Left renal pelvis (tissue), 4 donors: ENCODE measurements at places on chromosomes 13 and 19. TPM values are rescaled to one million over a fixed set of nuclear protein-coding genes. Genes with fewer than 3 reads are reported as not detected.

- no peak for DNase-seq
Measured at GRCh38 chr19:35898499-35898809, 1.9 kb downstream of the NFKBID start.

DNA sequence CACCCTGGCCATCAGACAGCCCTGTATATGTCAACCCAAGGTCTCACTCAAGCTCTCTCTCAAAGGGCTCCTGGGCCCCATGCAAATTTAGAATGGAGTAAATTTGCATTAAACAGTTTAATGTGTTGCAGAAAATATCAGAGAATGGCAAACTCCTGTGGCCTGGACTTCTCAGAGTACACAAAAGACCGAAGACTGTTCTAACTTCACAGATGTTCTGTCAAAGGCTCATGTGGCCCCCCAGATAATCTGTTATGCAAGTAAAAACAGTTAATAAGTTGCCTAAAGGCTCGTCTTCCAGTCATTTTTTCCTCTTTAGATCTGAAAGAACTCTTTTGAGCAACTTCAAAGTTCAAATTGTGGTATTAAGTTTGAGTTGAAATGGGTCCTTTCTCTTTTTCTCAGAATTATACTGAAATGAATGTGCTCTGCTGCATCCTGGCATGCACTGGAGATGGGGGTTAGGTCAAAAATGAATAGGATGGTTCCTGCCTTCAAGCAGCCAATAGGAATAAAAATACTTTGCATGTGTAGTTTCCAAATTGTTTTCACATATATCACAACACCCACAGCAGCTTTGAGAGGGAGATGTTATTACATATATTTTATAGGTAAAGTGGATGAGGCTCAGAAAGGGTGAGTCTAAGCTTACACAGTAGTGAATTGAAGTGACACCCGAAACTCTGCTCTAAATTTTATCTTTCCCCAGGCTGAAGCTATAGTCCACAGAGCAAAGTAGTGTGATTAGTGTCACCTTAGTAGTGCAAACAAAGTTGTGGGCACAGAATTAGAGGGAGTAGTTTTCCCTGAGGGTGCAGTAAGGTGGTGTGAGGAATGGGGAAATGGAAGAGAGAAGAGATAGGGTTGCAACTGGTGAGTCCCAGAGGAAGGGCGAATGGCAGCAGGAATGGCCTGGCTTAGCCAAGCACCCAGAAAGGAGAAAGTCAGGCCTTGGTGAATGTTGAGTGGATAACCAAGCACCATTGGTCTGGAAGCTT, 205.0 kb upstream of the RFC3 start:
- DNase-seq: no peak

Gene RGL3
- polyA plus RNA-seq: 54.2 TPM

Gene ZNF575
- polyA plus RNA-seq: 2.1 TPM

DNA sequence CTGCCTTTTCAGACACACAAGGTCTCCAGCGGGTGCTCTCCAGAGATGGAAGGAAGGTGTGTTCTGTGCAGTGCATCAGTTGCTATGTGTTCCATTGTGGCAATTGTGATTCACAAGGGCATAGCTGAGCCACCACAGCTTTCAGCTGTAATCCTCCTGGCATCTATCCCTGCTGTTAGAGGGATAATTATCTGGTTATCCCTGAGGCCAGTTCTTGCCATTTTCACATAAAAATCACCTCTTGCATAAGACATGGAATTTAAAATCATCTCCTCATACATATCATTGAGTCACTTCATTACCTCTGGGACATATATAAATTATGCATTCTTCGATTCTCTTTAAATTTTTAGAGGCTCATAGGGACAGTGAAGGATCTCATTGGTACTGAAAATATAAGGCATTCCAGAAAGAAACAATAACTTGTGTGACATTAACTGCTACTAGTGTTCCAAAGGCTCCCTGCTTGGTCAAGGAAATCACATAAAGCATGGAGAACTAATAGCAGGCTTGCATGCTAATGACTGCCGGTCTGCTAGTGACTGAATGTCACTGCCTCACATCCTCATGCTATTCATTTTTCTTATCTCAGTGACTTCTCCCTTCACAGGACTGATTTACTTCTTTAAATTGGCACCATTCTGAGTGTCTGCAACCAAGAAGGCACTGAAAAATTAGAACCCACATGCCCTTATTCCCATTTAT, 214.0 kb downstream of the ENOX1 start:
- no peak for DNase-seq

GRCh38 chr19:9597027-9597426, 12.7 kb upstream of the ZNF121 start:
- DNase-seq: no peak

GRCh38 chr13:102879793-102880499, 34.1 kb downstream of the ERCC5 start:
- no peak for DNase-seq

DNA sequence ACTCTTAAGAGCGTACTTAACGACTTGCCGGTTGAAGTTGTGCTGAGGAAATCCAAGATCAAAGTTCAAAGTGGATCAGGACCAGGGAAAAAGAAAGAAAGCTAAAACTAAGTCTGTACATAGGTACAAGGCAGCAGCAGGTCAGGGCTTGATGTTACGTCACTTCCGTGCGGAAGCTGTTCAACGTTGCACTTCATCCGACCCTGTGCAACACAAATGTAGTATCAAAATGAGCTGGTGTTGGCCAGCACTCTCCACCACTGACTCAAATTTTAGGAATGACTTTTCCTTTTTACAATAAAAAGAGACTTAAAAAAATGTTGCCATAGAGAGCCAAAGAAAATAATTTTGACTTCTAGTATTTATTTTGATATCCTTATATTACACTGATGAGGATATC, 1315.4 kb downstream of the EFNB2 start:
- no peak for DNase-seq

DNA sequence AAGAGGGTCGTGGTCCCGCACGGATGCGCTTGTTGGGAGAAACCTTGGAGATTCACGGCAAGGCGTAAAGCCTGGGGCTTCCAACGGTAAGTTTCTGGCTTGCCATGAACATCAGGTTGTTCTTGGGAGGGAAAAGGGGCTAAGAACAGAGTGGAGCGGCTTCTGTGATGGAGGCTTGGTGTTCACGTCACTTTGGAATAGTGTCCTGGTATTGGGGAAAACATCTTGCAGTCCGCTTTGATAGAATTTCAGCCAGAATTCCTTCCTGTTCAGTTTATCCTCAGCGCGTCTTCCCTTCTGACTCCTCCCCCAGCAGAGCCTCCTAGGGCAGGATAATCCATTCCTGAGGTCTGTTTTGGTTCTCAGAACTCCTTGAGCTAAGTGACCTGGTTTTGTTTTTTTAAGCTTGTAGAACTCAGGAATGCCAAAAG, 2.0 kb downstream of the KCTD15 start:
- no peak for DNase-seq

- no peak for DNase-seq
Measured at GRCh38 chr19:45526143-45526542, 18.9 kb downstream of the VASP start.

Gene IL11
- polyA plus RNA-seq: 0.79 TPM

GRCh38 chr13:59531571-59532091, 632.1 kb downstream of the DIAPH3 start:
- DNase-seq: peak; percentile 41

DNA sequence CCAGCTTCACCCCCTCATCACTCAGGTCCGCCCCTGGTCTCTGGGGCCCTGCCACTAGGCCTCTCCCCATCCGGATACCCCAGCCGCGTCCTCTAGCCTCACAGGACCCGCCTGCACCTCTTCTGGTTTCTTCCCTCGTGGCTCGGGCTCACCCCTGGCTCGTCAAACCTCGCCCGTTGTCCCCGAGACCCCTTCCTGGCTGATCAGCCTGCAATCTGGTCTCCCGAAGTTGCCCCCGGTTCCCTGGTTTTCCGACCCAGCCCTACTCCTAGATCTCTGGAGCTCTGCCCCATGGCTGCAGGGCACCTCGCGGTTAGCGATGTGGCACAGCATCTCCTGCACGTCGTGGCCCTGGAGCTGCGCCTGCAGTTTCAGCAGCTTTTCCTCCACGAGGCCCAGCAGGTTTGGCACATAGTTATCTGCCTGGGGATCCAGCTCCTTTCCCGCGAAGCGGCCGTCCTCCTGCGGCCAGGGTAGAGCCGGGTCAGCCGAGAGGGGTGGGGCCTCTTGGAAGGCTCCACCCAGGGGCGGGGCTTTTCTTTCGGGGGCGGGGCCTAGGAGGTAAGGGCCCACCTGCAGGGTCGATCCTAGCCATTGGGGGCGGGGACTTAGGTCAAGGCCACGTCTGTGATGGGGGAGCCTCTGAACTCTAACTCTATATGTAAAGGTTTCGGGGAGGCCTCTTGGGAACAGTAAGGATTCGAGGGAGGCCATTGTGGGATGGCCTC, 2.4 kb upstream of the RGL3 start:
- DNase-seq: no peak

Gene ZNF844
- 15.1 TPM for polyA plus RNA-seq

DNA sequence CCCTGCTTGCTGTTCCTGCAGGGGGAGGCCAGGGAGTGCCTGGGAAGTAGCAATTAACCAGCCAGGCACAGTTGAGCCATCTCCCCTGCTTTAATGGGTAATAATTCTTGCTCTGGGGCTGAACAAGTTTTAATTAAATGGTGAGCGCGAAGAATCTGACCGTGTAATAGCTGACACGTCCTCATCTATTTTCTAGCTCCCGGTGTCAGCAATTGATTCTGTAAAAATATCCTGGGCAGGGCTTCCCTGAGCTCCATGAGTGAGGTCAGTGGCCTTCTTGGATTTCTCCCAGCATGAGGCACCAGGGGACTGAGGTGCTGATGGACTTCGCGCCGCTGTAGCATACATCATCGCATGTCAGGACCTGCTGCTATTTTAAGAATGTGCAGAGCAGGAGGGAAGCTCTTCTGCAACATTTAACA, 26.9 kb downstream of the SIPA1L3 start:
- no peak for DNase-seq

Gene POU2F2
- 1.7 TPM for polyA plus RNA-seq

- DNase-seq: no peak
Measured at GRCh38 chr13:92900446-92900845, 326.2 kb upstream of the GPC6 start.

Gene ANKRD24
- polyA plus RNA-seq: 1.7 TPM

DNA sequence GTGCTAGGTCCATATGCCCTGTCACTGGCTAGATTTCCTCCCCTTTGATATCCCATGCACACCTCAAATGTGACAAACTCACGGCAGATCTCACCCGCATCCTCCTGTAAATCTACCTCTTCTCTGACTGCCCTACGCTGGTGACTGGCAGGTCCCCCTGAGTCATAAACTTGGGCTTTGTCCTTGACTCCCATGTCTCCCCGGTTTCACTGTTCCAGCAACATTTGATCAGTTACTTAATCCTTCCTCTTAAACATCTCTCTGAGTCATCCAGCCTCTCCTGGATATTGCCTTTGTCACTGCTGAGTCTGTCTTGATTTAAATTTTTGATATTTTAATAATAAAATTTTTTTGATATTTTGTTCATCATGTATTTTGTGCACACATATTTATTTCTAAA, 26.5 kb downstream of the FAM216B start:
- no peak for DNase-seq

DNA sequence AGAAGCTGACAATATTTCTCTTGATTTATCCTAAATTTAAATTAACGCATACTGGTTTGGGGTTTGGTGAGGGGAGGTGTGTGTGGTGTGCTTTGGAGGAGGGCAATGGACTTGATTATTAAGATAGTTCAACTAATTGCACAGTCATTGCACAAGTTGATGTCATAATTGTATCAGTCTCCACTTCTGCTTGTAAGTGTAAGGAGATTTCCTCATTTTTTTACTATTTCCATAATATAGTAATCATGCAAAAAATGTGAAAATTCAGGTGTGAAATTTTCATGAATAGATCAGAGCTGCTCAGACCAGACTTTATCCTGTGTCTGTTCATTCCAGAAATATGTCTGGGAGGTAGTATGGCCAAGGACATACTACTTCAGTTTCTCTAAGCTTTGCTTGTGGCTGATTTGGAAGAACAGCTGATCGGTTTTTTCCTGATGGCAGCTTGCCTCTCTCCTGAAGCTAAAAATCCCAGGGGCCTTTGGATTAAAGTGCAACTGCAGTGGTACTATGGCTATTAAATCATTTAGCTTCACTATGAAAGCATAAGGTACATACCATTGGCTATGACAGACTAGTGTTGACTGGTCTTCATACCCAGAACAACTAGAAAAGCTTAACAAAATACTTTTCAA, 201.8 kb upstream of the MIR17HG start:
- DNase-seq: no peak

Gene ACER1
- polyA plus RNA-seq: 0.10 TPM

Gene ONECUT3
- polyA plus RNA-seq: not detected

GRCh38 chr13:94254737-94255136, 224.7 kb downstream of the DCT start:
- no peak for DNase-seq

Gene FGF14
- 1.5 TPM for polyA plus RNA-seq

DNA sequence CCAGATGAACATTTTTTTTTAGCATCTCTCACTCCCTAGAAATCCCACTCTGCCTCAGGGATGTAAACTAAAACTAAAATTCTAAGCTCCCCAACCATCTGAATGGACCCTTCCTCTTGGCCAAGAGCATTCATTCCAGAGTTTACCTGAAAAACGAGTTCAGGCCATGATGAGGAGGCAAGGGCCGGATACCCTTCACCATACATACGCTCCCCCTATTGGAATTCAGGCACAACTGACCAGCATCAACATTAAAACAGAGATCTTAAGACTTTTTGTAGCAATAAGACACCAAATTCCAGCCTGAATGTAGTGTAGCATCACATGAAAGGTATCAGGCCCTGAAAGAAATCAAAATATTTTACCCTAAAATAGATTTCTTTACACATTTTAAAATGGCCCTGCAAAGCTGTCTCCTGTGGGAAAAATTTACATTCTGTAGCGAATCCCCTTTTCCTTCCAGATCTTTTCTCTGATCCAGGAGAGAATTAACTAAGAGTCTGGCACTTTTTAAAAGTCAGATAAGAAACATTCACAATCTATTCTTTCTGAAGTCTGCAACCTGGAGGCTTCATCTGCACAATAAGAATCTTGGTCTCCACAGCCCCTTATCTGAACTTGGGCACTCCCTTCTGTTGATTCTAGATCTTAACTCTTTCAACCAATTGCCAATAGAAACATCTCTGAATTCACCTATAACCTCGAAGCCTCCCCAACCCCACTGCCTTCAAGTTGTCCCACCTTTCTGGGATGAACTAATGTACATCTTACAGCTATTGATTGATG, 888.5 kb downstream of the UQCRFS1 start:
- no peak for DNase-seq

- no peak for DNase-seq
Measured at GRCh38 chr13:78759704-78760103, 100.7 kb upstream of the OBI1 start.

- DNase-seq: no peak
Measured at GRCh38 chr19:18519962-18520847, 1.7 kb downstream of the ELL start.

Gene OR7C1
- polyA plus RNA-seq: 0.15 TPM

Gene HOMER3
- polyA plus RNA-seq: 44.3 TPM

Gene WDR87
- not detected for polyA plus RNA-seq

GRCh38 chr13:21529146-21529893, 70.2 kb upstream of the ZDHHC20 start:
- no peak for DNase-seq
